Hematopoietic multipotent progenitor cell treated with erythropoietin and hydrocortisone succinate and interleukin-3 and kit ligand, for 4 days (in vitro differentiated cells): ENCODE measurements at places on chromosomes 5 and 9.

DNA sequence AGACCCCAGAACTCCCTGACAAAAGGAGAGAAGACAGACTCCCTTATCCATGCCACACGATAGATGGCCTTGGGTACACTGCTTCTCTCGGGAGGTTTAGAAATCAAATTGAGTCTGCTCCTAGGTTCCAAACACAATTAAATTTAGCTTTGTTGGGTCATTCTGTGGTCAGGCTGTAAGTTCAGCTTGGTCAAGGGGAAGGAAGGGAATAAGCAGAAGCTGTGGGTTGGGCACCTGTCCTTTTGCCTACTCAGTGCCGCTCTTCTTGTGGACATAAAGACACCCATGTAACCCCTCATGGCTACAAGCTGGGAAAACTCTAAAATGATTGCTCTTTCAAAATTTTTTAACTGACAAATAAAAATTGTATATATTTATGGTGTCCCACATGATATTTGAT is 19.1 kb upstream of the AK3 start:
- DNase-seq = peak; percentile 53

DNA sequence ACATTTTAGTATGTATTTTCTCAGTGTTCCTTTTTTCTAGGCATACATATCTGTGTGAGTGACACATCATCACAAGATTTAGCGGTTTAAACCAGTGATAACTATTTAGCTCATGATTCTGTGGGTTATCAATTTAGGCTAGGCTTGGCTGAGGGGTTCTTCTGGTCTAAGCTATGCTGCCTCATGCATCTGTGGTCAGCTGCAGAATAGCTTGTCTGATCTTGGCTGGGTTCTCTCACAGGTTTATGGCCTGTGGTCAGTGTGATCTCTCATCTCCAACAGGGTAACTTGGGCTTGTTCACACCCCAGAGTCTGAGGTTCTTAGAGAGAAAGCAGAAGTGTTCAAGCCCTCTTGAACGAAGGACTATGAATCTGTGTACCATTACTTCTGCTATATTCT is 363.3 kb downstream of the KDM4C start:
- DNase-seq = peak; percentile 92

GRCh38 chr5:59760785-59761348 is 132.7 kb downstream of the PDE4D start:
- peak; percentile 24 for DNase-seq

DNA sequence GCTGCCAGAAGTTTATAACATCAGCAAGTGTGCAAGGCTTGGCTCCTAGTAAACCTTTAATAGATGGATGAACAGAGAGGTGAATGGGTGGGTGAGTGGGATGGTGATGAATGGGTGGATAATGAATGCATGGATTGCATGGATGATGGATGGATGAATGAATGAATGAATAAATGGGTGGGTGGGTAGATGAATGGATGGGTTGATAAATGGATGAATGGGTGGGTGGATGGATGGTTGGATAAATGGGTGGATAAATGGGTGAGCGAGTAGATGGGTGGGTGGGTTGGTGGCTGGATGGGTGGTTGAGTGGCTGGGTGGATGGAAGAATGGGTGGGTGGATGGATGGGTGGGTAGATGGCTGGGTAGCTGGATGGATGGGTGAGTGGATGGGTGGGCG is 28.5 kb upstream of the CEP72 start:
- DNase-seq = no peak

GRCh38 chr5:113343343-113343742 is 91.4 kb downstream of the TSSK1B start:
- DNase-seq = no peak
